ENCODE measurements at places on chromosomes 1 and 21.

DNA sequence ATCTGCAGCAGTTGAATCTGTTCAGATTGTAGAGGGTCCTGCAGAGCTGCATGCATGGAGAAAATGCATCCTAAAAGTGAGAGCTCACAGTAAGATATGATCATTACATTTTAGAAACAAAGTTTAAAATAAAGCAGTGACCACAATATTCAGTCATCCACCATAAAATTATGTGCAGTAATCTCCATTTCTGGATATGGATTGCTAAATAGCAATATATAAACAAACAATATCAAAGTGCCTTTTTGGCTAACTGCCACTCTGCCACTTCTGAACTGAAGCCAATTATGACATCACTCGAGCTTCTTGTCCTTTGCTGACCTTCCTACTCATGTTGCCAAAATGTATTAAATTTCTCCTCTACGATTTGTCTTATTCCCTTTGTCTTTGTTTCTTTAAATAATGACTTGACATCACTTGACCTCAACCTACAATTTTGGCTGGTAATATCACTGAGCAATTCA is 262.0 kb upstream of the CXADR start:
- DNase-seq: no peak

GRCh38 chr1:103171041-103171590 is 62.8 kb upstream of the COL11A1 start:
- DNase-seq: no peak

DNA sequence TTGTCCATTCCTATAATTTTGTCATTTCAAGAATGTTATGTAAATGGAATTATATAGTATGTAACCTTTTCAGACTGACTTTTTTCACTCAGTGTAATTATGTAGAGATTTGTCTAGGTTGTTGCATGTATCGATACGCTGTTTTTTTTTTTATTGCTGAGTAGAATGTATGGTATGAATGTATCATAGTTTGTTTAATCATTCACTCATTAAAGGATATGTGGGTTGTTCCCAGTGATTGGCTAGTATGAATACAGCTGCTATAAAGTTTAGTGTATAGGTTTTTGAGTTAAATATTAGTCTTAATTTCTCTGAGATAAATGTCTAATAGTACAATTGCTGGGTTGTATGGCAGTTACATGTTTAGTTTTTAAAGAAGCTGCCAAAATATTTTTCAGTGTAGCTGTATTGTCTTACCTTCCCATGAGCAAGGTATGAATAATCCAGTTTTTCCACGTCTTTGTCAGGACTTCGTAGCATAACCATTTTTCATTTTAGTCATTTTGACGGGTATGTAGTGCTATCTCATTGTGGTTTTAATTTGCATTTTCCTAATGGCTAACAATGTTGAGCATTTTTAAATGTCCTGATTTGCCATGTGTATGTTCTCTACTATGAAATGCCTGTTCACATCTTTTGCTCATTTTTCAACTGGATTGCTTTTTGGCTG is 22.4 kb downstream of the CASQ2 start:
- DNase-seq: no peak

- DNase-seq: no peak
Measured at GRCh38 chr21:43817157-43818086, 28.0 kb downstream of the RRP1 start.

- DNase-seq: no peak
Measured at GRCh38 chr1:35725596-35725995, 6.9 kb upstream of the C1orf216 start.
